CD4-positive, alpha-beta T cell treated with Interleukin-12 subunit alpha and Interleukin-12 subunit beta, for 1 hour (primary cell): ENCODE measurements at places on chromosomes 6 and 20.

- no peak for DNase-seq
These were observed 12.0 kb downstream of the MDN1 start for GRCh38 chr6:89807581-89807980.

- no peak for DNase-seq
These were observed 10.3 kb downstream of the CEP85L start for GRCh38 chr6:118641042-118641441.

DNA sequence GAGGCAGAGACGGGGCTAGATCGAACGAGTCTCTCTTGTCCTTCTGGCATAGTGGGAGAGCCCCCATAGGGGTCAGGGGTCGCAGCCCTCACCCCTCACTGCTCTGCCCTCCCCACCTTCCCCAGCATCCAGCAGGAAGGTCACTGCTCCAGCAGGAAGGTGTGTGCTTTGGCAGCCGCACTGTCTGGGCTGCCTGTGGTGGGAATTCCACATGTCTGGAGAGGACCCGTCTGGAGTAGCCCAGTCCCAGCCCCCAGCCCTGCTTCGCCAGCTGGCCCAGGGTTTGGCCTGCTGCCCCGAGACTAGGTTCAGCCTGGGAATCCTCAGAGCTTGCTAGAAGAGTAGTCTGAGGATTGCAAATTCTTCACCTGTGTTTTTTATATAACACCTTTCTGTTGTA, 2.5 kb upstream of the R3HDML start:
- no peak for DNase-seq

- no peak for DNase-seq
These were observed 108.3 kb downstream of the CARMIL1 start for GRCh38 chr6:25387483-25387882.

GRCh38 chr20:57724610-57725405, 15.0 kb upstream of the PMEPA1 start:
- DNase-seq, result no peak

GRCh38 chr6:170440437-170440836, 112.7 kb downstream of the PSMB1 start:
- no peak for DNase-seq

DNA sequence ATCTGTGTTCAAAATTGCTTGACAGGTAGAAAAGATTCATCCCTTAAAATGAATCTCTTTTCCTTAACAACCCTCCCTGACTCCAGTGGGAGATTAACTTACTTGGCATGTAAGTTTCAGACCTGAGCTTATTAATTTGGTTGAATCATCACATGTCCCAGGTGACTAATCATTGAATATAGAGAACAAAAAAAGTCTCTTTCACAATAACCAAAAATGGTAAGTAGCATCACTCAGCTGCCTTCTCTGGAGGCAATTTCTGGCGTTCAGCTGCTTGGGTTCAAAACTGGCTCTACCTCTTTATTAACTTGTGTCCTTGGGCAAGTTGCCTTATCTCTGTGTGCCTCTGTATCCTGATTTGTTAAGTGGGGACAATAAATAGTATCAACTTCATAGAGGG, 2.9 kb downstream of the C6orf141 start:
- no peak for DNase-seq

DNA sequence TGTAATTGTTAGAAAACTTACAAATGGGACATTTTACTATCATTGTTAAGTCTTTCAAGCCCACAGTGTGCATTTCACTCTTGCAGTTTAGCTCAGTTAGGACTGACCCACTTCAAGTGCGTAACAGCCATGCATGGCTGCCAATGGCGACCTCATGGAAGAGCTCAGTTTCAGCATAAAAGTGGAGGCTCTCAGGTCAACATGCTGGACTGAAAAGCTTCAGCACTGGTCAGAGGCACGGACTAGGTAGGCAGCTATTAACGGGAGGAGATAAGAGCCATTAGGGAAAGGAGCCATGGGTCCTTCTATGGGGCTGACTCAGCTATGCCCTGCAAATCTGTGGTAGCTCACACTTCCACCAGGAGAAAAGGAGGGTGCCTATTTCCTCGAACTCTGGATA, 101.8 kb downstream of the TTLL2 start:
- no peak for DNase-seq

GRCh38 chr6:7542065-7542873, 798 bp downstream of the DSP start:
- DNase-seq, result no peak

- no peak for DNase-seq
These were observed 25.2 kb upstream of the NCOA3 start for GRCh38 chr20:47476452-47476851.

- DNase-seq, result no peak
These were observed 10.2 kb upstream of the SRPK1 start for GRCh38 chr6:35931120-35931561.

- DNase-seq, result no peak
These were observed 72.6 kb upstream of the SLC4A11 start for GRCh38 chr20:3311623-3312022.

DNA sequence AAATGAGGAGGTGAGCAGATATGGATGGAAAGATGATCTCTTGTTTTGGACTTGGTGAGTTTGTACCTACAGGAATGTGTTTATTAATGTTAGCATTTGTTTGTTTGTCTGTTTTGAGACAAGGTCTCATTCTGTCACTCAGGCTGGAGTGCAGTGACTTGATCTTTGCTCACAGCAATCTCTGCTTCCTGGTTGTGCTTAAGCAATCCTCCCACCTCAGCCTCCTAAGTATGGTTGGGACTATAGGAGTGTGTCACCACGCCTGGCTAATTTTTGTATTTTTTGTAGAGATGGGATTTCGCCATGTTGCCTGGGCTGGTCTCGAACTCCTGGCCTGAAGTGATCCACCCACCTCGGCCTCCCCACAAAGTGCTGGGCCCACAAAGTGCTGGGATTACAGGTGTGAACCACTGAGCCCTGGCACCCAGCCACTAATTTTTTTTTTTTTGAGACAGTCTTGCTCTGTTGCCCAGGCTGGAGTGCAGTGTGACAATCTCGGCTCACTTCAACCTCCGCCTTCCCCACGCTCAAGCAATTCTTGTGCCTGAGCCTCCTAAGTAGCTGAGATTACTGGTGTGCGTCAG, 7.1 kb downstream of the CASP8AP2 start:
- no peak for DNase-seq

- DNase-seq, result no peak
These were observed 72.7 kb downstream of the CCDC170 start for GRCh38 chr6:151566557-151566956.

GRCh38 chr6:54096811-54097210, 14.4 kb upstream of the MLIP start:
- no peak for DNase-seq

GRCh38 chr6:144341831-144342527, 56.8 kb downstream of the UTRN start:
- peak; percentile 29 for DNase-seq

- peak; percentile 75 for DNase-seq
These were observed 176.7 kb downstream of the HACE1 start for GRCh38 chr6:104682722-104683643.
